ENCODE measurements at places on chromosomes 1 and 21.

- DNase-seq = no peak
Measured at GRCh38 chr1:64038965-64039364, 164.5 kb upstream of the UBE2U start.

DNA sequence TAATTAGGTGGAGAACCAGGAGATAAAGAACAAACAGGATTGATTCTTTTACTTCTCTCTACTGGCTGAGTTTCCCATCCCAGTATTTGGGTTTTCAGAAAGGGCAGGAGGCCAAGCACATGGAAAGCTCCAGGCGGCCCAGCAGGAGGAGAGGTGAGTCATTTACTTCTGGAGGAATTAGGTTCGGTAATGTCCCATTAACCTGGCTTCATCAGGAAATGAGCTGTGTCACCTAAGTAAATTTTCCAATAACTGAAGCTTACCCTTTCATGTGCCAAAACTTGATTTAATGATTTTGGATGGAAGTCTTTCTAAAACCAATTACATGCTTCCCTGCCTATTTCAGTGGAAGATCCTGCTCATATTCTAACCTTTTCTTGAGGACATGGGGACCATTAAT is 257.6 kb upstream of the USP24 start:
- no peak for DNase-seq

- no peak for DNase-seq
Measured at GRCh38 chr1:116481934-116482333, 88.9 kb downstream of the CD58 start.

DNA sequence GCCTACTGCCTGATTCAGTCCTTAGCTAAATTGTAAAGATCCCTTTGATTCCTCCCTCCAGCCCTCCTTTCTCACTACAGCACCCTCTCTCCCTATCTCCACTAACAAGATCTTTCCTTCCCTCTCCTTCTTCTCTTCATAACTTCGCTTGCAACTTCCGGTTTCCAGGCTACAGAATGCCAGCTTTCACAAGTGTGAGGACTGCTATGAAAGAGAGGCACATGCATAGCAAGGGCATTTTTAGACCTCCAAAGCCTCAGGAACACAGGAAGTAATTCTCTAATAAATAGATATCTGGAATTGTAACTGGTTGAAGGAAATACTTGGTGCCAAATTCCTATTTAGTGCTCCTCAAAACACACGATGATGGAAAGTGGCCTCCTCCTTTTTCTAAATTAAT is 196.7 kb downstream of the HLX start:
- DNase-seq = no peak

DNA sequence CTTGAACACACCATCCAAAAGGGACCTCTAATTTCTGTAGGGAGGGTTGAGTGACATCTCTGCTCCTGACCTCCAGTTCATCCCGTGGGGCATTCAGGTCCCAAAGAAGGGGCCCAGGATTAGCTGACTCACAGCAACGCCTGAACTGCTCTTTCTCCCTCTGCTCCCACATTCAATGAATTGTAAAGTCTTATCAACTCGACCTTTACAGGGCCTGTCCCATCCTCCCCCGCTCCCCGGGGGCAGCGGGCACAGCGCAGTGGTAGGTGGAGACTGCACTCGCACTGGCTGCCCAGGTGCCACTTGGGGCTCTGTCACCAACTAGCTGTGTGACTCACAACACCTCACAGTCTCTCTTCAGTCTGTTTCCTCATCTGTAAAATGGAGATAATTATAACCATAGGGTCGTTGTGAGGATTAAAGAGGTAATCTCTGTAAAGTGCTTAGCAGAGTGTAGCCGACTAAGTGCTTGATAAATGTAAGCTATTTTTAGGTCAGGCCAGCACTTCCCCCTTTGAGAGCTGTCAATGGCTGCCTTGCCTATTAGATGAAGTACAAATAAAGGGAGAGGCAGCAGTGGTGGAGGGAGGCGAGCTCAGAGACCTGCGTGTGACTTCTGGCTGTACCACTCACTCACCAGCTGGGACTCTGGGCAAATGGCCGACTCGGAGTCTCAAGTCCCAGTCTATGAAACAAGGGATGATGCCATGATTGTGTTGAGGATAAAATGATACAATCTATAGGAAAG is 637 bp upstream of the MYBPHL start:
- DNase-seq = no peak

All from ureter (tissue), 1 donor.